ENCODE measurements at places on chromosomes 4 and X.

GRCh38 chr4:93334003-93334402 lies 494.6 kb upstream of the ATOH1 start:
- no peak for DNase-seq

DNA sequence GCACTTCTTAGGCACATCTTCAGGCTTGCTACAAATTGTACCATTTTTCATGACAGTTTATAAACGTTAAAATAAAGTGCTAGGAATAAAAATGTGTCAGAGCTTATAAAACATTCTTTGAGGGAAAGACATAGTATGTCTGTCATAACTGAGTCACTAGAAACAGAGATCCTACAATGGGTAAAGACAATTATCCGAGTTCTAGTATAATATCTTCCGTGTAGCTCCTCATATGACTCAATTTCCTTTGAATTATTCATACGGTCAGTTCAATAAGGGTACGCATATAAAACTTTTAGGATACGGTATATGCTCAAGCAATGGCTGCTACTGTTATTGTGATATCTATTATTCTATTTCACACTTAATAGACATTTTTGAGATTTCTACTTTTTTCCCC lies 349.1 kb downstream of the PCDH10 start:
- no peak for DNase-seq

GRCh38 chr4:10098780-10099160 lies 17.8 kb downstream of the WDR1 start:
- peak; percentile 82 for DNase-seq

DNA sequence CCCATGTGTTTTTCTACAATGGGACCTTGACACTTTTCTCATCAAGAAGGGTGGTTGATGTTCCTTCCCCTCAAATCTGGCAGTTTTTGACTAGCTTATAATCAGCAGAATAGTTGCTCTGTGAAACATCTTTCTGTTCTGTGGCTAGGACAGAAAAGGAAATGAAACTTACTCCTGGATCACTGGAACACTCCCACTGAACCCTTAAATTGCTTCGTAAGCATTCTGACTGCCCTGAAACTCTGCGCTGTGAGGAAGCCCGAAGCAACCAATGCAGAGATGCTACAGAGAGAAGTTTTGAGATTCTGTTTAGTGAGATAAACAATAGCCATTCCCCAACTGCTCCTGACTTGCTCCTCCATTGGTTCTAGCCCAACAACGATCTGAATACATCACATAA lies 602.2 kb downstream of the CENPC start:
- DNase-seq: no peak

- peak; percentile 46 for DNase-seq
Observed at GRCh38 chr4:100450449-100450848, 67.4 kb downstream of the EMCN start.

All from GM23248 (cell line).